Activated CD8-positive, alpha-beta memory T cell treated with anti-CD3 and anti-CD28 coated beads for 24 hours (primary cell): ENCODE measurements at places on chromosomes 4 and X.

- DNase-seq, result no peak
These were observed 181.7 kb upstream of the NPY2R start for GRCh38 chr4:155026715-155027114.

DNA sequence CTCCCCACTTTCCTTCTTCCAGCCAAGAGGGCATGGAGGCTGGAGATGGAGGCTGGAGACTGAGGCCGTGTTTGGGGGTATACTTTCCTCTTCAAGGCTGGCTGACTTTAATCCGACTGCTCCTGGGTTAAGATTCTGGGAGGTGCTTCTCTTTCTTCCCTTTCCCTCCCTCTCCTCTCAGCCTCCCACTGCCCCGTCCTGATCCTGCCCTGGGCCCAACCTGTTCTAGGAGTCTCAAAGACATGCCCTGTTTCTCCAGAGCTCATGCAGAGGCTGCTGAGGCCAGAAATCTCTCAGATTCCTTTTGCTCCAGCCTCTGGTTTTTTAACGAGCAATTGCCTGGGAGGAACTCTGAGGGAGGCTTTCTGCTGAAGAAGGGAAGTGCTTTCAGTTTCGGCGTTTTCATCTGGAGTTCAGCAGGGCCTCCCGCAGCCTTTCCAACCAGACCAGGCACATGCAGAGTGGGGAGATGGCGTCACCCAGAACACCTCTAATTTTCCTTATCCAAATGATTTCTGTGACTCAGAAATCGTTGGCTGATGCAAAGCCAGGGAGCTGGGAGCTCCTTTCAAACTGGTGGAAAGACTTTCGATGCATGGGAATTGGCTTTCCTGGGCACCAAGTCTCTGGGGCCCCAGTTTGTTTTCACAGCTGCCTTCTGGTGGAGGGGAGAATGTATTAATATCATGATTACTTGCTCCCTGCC lies 34.5 kb upstream of the FAM9C start:
- DNase-seq, result no peak

DNA sequence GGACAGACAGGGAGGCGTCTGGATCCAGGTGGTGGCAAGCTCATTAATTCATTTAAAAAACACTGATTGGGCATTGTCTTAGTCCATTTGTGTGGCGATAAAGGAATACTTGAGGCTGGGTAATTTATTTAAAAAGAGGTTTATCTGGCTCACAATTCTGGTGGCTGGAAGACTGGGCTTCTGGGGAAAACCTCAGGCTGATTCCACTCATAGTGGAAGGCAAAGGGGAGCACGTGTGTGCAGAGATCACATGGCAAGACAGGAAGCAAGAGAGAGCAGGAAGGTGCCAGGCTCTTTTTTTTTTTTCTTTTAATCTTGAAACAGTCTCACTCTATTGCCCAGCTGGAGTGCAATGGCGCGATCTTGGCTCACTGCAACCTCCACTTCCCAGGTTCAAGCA lies 100.2 kb upstream of the METTL14 start:
- DNase-seq, result no peak

DNA sequence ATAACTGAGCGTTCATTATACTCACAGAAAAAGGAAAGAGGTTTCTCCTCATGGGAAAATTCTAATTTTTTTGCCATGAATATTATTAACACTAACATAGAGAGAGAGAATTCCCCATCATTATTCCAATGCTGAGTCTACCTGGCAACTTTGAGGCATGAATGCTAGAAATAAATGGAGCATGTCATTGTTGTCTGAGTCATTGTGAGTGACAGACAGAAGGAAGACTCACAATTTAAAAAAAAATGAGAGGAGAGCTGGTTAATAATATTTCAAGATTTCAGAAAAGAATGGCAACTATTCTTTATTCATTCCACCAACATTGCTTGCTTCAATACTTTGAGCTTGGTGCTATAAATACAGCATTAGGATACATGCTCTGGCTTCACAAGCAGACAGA lies 170.4 kb upstream of the HS3ST1 start:
- DNase-seq, result no peak

DNA sequence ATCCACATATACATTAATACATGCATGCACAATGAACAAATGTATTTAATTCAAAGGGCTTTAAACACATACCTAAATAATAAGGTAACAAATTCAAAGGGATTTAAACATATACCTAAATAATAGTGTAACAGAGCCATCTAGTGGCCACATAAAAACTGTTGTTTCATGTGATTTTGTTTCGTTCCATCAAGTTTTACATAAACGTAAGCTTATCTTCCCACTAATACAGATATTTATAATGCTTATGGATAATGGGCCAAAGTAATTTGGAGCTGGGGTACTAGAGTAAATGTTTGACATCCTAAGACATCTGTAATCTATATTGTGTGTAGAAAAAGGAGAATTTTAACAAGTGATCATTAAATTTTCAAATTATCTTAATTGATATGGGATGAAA lies 82.3 kb downstream of the PRSS12 start:
- no peak for DNase-seq

DNA sequence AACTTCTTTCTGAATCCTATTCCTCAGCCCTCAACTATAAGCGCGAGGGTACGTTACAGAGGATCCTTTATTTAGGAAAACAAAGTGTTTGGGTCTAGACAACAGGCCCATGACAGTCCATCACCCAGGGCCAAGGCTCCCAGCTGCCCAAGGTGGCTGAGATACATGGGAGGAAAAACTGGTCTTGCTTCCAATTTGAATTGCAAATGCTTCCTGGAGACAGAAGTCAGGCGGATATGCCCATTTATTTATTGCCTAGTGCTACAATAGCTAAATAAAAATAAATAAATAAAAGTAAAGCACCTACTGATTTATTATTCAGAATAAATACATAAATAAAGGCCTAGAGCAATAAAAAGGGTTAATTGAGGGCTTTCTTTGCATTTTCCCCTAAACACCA lies 248.7 kb downstream of the DHX15 start:
- no peak for DNase-seq

- DNase-seq, result no peak
These were observed 8.4 kb upstream of the RPS3A start for GRCh38 chr4:151091047-151091446.

DNA sequence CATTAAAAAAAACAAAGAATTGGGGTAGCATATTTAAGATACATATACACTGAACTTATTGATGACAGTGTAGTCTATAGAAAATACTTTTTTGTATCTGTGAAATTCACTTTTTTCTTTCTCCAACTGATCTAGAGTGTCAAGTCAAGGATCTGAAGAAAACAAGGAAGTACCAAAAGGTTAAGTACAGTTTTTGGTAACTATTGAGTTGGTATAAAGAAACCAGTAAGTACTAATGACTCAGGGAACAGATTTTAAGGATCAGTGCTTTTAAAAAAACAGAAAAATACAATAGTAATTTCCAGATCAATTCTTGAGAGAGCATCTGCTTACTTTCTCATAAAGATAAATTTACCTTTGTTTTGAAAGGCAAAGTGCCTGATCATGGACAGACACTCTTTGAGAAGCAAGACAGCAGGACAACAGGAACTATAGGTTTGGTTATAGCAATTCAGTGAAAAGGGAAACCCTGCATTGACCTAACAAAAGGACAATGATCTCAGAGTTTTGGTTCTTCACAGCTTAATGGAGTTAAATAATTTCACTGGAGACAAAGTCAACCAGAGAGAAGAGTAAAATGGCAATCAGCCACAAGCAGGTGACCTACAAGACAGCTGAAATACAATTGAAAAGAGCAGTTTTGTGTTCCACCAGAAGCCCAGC lies 23.4 kb downstream of the TRMT10A start:
- DNase-seq, result no peak

DNA sequence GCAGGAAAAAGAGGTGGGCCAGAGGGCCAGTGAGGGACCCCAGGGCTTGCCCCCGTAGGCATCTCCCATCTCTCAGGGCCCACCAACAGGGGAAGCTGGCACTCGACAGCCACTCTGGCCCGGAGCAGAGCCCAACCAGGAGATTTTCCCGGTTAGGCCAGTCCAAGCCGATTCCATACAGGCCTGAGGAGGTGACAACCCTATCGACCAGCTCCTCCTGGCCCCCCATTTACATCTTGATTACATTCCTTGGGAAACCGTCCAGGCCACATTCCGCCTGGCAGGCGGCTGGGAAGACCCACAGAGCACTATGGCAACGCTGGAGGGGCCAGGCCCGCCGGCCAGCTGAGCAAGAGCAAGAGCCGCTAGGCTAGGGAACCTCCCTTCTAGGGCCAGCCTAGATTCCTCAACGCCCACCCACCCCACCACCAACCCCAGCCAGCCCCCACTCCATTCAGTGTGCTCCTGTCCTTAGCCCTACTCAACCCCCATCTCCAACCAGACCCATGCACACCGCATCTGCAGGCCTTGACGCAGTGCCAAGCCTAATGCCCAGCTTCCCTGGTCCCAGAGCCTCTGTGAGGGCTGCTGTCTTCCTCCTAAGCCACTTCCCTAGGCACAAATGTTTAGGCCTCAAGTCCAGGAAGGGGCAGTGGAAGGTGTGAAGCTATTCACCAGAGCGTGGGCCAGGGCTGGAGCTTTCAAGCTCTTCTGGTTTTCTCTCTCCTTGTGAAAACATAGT lies 161.2 kb downstream of the EFNB1 start:
- no peak for DNase-seq

DNA sequence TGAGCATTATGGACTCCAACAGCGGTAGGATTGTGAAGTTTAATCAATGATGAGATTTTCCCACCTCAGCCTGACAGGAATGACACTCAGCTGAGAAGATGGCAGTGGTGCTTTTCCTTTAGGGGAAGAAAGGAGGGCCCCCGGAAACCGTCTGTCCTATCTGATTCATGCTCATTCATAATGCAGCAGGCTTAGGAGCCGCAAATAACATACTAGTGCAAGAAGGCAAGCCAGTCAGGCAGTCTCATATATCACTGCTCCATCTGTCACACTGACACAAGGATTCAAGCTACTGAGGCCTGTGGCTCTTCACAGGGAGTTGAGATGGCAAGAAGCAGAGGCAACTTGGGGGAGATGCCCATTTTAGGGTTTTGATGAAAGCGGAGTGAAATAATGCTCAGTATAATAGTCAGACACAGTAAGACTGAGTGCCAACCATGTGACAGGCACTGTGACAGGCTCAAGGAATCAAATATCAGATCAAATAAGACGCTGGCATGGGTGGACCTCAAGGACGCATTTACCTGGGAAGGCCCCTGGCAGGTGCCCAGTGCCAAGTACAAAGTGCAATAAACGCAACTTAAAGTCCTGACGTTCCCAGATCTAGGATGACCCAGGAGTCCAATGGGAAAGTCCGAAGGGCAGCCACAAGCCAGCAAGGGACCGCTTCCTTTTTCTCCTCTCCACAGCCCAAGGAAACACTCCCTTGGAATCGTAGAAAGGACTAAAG lies 63.4 kb downstream of the FHDC1 start:
- no peak for DNase-seq

DNA sequence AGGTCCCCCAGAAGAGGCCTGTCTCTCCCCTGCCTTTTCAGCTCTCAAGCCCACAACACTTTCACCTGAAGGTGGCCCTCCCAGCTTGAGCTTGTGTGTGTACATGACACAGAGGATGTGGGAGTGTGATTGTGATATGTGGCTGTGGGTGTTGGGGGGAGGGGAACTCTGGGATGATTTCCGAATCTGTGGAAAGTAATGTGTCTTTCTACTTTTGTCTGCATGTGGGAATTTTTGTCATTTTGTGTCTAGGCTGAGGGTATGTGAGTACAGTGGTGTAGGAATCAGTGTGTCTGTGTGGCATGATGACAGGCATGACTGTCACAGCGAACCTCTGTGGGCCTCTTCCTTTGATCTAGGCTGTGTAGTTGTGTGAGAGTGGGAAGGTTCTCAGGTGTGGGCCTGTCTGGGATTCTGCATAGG lies 6.4 kb downstream of the SYP start:
- DNase-seq, result no peak

GRCh38 chr4:12319765-12320164 lies 891.1 kb upstream of the HS3ST1 start:
- DNase-seq, result no peak

DNA sequence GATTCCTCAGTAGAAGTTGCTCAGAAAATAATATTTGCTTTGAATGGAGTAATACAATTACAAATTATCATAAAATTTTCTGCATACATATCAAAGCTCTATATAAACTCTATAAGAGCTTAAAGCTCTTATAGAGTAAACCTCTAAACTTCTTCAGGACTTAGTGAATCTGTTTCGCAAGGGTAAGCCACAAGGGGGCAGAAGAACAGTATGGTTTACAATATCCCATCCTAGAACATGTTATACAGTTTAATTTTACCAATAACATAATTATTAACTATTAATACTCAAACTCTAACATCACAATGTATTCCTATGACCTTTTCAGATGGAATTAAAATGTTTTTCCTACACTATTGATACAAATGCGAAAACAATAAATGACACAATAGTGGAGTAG lies 33.8 kb upstream of the SPANXN1 start:
- DNase-seq, result no peak

DNA sequence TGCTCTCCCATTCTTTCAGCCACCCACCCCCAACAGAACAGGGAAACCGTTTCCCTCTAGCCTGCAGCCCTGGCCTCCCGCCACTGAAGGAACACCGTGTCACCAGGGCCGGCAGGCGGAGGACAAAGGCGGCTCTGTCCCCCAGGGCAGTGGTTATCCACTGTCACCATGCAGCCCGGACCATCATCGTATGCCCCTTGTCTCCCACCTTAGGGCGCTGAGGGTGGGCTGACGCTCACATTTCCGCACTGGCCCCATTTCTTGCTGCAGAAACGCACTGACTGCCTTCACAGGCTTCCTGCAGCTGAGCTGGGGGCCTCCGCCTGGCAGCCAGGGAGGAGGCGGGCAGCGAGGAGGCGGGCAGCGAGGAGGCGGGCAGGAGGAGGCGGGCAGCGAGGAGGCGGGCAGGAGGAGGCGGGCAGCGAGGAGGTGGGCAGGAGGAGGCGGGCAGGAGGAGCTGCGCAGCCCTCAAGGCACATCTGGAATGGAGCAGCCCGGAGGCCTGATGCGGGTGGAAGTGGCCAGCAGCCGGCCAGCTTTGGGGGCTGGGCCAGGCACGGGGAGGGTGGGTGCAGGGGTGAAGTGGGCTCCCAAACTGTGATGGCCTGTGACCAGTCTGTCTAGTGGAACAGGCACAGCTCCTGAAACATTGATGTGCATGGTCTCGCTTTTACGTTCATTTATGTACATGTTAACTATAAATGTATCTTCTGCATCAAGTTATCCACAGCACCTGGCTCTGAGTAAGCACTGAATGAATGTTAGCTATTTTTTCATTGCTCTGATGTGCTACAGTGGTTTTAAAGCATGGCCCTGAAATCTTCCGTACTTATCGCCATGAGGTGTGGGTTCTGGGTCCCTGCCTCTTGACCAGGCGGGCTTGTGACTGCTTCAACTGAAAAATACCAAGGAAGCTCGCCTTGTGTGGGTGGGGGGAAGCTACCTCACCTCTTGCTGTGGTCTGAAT lies 20.6 kb upstream of the KIAA0232 start:
- DNase-seq, result no peak

DNA sequence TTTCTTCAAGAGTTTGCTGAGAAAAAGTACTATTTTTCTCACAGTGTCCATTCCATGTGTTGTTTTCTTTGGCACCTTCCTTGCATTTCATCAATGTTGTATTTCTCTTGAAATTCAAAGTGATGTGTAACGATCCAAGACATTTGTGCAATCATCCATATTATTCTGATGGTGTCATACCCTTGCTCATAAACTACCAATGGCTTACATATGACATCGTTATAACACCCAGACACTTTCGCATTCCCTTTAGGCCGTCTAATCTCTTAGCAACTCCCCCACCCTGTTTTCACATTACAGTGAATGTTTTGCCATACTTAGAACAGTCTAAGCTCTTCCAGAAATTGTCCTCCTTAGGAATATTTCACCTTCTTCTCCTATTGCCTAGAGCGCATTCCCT lies 1779.0 kb downstream of the PCDH7 start:
- no peak for DNase-seq
